ENCODE measurements at places on chromosomes 6 and 20.

DNA sequence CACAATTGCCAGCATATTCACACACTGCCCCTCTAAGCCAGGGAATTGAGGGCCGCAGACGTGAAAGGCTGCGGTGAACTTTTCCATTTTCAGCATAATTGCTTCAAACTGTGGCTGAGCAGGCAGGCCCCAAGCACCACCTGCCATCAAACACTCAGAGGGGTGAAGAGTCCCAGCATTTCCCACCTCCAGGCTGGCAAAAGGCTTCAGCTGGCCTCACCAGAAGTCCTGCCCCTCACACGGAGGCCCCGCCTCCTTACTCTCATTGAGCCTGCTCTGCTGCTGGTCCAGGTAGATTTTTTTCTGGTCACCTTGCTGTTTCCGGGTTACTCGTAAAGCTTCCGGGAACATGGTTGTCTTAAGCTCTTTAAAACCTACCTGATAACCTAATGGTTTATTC lies 52.0 kb upstream of the PRELID3B start:
- no peak for DNase-seq

GRCh38 chr6:147060636-147061035 lies 143.6 kb upstream of the STXBP5 start:
- no peak for DNase-seq

DNA sequence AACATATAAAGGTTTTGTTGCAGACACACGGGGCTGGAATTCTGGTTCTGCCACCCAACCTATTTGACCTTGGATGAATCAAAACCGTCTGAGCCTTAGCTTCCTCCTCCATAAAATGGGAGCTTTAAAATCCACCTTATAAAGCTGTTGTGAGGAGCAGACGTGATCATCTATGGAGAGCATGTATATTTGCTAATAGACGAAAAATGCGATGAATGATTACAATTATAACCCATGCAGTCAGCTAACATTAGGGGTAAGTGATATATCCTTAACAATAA lies 586 bp upstream of the NUP153 start:
- DNase-seq = no peak

- DNase-seq = no peak
These were observed 6.3 kb downstream of the ZMYND8 start for GRCh38 chr20:47350181-47350550.

GRCh38 chr6:123176706-123177105 lies 180.7 kb downstream of the CLVS2 start:
- no peak for DNase-seq

DNA sequence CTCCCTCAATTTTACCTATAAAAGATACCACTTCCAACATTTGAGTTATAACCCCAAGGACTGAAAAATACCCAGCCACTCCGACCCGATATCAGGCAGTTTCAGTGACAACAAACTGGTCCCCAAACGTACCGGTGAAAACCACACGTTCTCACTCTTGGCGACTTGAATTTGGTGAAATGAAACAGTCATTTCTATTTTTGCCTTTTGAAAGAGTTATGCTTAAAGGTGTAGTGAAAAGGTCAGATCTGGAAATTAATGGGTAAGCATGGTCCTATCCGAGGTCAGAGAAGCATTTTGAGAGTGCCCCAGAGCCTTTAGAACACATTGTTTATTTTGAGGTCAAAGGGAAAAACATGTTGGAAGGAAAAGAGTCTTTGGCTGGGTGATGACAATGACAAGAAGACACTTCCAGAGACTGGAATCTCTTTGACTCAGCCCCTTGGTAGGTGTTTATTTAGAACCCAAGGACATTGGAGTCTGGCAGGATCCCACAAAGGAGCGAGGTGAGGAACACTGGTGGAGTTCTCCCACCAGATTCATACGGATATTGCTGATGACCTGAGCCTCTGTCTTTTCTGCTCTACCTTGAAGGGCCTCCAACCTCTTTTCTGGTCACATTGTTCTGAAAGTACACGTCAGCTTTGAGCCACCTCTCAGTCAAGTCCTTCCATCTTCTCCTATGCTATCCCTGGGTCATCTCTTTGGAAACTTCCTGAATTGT lies 235.0 kb downstream of the GMPR start:
- DNase-seq = no peak

DNA sequence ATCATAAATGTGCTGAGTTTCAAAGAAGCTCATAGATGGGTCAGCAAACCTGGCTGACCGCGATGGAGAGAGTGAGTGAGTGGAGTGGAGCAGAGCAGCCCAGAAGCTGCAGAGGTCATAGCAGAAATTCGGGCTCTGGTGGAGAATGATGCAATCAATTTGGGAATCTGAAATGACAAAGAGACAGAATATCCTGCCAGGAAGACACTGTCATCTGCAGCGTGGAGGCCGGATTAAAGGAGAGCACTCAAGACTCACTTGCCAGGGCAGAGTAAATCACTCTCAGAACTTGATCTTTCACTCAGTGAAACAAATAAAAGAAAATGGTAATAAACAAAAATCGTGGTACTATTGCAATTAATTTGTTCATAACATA lies 109.6 kb upstream of the RREB1 start:
- DNase-seq = no peak

- DNase-seq = no peak
These were observed 334.0 kb upstream of the RGS17 start for GRCh38 chr6:153465050-153465449.

- DNase-seq = no peak
These were observed 114.8 kb downstream of the CRYBG1 start for GRCh38 chr6:106475284-106475683.

DNA sequence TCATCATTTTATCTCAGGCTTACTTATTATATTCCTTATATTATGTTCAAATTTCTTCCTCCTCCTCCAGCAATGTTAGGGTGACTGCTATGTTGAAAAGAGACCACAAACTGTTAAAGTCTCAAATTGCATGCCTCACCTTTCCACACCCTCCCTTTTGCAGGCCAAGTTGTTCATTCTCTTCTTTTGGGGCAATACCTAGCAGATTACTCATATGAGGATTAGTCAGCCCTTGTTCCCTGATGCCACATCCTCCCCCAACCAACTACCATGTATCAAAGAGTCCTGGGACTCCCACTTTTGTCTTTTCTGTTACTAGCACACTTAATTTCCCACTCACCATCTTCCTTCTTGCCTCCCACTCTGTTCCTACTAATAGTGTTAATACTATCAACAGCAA lies 434.7 kb downstream of the BCKDHB start:
- no peak for DNase-seq

DNA sequence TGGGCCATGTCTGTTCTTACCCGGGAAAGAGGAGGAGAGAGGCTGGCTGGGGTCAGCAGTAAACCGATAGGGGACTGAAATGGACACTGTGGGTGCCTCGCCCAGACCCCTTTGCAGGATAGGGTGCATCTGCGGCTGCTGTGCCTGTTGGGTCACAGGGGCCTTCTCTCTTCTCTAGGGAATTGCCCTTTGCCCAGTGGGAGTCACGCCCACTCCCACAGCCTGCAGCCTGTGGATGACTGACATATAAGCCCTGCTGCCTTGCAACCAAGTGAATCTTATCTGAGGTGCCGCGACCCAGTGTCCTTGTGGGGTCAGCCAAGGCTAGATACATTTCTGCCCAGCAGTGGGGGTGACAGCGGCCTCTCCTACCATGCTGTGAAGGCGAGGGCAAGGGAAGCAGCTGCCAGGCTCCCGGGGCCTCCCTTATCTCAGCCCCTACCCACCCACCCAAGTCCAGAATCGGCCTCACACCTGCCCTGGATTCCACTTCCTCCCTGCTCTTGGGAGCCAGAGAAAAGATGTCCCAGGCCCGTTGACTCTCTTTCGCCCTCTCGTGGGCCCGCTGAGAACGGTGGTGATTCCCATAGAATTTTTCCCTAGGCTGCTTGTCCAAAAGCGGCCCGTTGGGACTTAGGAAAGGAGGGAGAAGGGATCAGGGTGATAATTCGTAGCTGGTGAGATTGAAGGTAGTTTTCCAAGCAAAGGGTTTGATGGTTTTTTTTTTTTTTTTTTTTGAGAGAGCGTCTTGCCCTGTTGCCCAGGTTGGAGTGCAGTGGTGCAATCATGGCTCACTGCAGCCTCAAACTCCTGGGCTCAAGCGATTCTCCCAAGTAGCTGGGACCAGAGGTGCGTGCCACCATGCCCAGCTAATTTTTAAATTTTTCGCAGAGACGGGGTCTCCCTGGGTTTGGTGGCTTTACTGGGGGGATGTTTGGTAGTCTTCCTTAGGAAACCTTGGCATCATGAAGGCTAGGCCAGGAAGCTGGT lies 76.4 kb upstream of the RNF24 start:
- DNase-seq = no peak

DNA sequence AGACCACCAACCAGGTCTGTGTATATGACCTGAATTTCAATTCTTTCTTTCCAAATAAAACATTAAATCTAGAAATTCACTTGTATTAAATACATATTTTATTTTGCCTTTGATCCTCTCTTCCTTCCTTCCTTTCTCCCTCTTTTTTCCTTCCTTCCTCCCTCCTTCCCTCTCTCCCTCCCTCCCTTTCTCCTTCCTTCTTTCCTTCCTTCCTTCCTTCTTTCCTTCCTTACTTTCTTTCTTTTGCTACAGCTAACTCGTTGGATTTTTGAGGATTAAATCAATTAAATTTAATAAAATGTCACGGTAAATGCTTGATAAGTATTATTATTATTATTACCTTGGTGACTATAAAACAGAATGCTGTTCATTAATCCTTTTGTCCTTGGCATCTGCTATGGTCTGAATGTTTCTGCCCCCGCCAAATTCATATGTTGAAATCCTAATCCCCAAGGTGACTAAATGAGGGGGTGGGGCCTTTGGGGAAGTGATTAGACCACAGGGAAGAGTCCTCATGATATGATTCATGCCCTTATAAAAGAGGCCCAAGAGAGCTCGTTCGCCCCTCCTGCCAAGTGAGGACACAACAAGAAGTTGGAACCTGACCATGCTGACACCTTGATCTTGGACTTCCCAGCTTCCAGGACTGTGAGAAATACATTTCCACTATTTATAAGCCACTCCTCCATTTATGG lies 67.6 kb upstream of the BTBD3 start:
- no peak for DNase-seq

- no peak for DNase-seq
These were observed 11.9 kb upstream of the ZNF343 start for GRCh38 chr20:2520617-2521016.

- DNase-seq = no peak
These were observed 73.0 kb upstream of the BCLAF1 start for GRCh38 chr6:136362421-136363356.

DNA sequence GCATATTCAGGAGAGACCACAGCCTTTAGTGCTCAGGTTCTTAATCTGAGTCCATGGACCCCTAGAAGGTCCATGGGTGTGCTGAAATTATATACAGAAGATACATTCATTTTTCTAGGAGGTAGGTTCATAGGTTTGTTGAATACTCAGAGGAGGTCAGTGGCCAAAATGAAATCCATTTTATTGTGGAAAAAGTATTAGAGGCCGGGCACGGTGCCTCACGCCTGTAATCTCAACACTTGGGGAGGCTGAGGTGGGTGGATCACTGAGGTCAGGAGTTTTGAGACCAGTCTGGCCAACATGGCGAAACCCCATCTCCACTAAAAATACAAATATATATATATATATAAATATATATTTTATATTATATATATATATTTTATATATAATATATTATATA lies 9.0 kb upstream of the UST start:
- no peak for DNase-seq

DNA sequence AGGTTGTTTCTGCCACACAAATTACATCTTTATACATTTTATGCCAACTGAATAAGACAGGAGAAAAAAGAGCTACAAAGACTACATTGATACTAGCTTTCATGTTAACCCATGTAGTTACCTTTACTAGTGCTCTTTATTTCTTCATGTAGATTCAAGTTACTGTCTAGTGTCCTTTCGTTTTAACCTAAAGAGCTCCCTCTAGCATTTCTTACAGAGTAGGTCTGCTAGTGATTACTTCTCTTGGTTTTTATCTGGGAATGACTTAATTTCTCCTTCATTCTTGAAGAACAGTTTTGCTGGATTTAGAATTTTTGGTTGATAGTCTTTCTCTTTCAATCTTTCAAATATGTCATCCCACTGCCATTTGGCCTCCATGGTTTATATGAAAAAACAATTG lies 21.2 kb upstream of the NOP56 start:
- peak; percentile 7 for DNase-seq

DNA sequence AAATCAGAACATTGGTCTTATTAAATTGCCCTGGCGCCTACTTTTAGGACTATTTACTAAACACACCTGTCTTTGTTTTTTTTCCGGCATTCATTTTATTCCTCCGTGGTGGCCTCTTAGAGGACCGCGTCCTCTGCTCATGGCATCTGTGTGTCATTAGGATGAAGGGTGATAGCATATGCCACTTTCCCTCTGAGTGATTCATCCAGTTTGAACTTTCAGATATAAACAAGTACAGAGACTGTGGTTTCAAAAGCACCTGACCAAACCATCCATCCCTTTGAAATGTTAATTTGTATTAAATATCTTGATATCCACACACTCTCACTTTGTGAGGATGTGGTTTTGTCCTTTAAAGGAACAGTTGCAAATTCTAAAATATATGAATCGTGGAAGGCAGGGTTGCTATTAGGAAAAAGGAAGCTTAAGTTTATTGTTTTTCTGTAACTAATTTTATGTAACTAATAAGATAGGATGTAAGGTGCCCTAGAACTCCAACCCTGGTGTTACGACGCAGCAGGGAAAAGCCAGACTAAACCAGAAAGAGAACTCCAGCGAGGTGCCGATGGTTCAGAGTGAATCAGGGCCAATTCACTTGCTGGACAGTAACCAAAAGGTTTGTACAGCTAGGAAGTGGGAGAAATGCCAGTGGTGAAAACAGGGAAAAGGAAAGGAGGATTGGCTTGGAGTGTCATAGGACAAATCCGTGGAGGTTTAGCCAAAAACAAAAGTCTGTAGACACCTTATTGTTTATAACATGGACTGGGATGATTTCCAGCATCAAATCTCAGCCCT lies 98.7 kb downstream of the SHLD1 start:
- DNase-seq = peak; percentile 71

DNA sequence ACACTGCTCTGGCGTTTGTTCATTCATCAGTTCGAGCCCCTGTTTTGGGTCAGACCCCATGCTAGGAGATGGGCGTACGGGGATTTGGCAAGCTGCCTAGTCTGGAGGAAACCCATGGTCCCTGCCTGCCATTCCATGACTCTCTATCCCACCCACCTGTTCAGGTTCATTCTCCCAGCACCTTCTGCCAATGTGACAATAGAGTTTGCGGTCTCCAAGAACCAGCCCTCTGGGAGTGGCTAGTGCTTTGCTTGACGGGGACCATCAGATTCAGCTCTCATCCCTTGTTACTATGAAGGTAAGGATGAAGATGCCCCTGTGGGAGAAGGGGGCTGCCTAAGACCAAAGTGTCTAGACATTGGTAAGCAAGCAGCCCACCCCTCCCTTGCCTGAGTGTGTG lies 345.0 kb downstream of the PTPRT start:
- no peak for DNase-seq

Data from NCI-H2171 (cell line).